Heart left ventricle (tissue), 16 donors: ENCODE measurements at places on chromosomes 7 and 10. TPM values are rescaled to one million over a fixed set of nuclear protein-coding genes. Genes with fewer than 3 reads are reported as not detected.
A peak's percentile ranks its signal among the peaks of the same experiment; 100 is the strongest.

GRCh38 chr7:51518646-51519045 is 202.0 kb upstream of the COBL start:
- no peak for DNase-seq

Gene ZPBP
- not detected for total RNA-seq

- DNase-seq: no peak
Observed at GRCh38 chr7:148395352-148395811, 195.2 kb upstream of the C7orf33 start.

DNA sequence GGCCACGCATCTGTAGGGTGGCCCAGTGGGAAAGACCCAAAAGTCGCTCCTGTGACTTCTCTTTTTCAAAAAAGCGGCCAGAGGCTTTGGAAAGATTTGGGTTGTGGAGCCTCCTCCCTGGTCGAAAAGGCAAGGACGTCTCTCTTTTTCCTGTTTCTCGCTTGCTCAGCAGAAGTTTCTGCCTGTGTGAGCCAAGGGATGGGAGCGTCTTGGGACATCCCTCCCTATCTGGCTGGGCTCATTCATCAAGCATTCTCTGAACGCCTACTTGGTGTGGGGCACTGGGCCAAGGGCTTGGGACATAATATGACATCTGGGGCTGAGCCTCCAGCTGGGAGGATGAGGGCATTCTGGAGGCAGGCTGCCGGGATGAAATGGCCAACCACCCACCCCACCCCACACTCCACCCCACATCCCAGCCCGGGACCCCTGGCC is 120.9 kb downstream of the C10orf105 start:
- peak; percentile 84 for DNase-seq

- no peak for DNase-seq
Observed at GRCh38 chr10:13102002-13102794, 2.2 kb downstream of the OPTN start.

DNA sequence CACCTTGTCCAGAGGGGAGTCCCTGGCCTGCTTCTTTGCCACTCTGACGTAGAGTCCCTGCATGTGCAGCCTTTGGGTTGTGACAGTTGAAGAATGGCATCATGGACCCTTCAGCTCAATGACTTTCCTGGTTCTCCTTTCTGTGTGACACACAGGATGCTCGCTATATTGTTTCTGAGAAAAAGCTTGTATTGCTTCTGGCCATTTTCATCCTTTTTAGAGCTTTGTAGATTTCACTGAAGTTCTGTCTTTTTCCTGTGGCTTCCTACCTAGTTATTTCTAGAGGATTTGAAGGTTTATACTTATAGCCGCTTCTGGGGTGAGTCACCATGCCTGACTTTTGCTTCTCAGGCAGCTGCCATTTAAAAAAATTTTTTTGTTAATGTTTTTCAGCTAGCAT is 27.0 kb downstream of the SND1 start:
- DNase-seq: no peak

Gene NPTX2
- 6.6 TPM for total RNA-seq
